ENCODE measurements at places on chromosomes 4 and X. TPM values are rescaled to one million over a fixed set of nuclear protein-coding genes. Genes with fewer than 3 reads are reported as not detected.

Gene SPANXA1
- not detected for total RNA-seq

Gene F8A1
- 31.9 TPM for total RNA-seq

Gene FAT1
- total RNA-seq = 83.0 TPM

Gene STX18
- total RNA-seq = 40.0 TPM

Gene SHOX
- 0.11 TPM for total RNA-seq

Gene ATP6AP2
- total RNA-seq = 209 TPM

Gene TBC1D8B
- total RNA-seq = 3.9 TPM

Gene TENM3
- 77.4 TPM for total RNA-seq

Gene BMP3
- total RNA-seq = 0.74 TPM

Gene TEC
- 1.7 TPM for total RNA-seq

Gene SCD5
- total RNA-seq = 236 TPM

Gene CEP135
- 5.7 TPM for total RNA-seq

Gene TMPRSS11A
- total RNA-seq = not detected

Gene MND1
- total RNA-seq = 1.1 TPM

Gene CLDN34
- 2.0 TPM for total RNA-seq

Gene ARR3
- not detected for total RNA-seq

Gene NDNF
- 3.5 TPM for total RNA-seq

Gene CPZ
- 0.93 TPM for total RNA-seq

Gene GPR82
- 0.19 TPM for total RNA-seq

Gene PASD1
- total RNA-seq = not detected

Gene AREG
- total RNA-seq = not detected

Gene DUX4
- not detected for total RNA-seq

Gene BANK1
- total RNA-seq = 1.5 TPM

Gene SEC31A
- 131 TPM for total RNA-seq

Gene PGAM4
- not detected for total RNA-seq

Gene CLIC2
- 8.6 TPM for total RNA-seq

Gene SYTL5
- total RNA-seq = 1.5 TPM

Gene GABRB1
- total RNA-seq = 73.1 TPM

Gene TMEM47
- 74.1 TPM for total RNA-seq
